ENCODE measurements at places on chromosomes 1 and 21.

GRCh38 chr1:228323401-228323800, 83.2 kb downstream of the TRIM11 start:
- DNase-seq, result no peak

DNA sequence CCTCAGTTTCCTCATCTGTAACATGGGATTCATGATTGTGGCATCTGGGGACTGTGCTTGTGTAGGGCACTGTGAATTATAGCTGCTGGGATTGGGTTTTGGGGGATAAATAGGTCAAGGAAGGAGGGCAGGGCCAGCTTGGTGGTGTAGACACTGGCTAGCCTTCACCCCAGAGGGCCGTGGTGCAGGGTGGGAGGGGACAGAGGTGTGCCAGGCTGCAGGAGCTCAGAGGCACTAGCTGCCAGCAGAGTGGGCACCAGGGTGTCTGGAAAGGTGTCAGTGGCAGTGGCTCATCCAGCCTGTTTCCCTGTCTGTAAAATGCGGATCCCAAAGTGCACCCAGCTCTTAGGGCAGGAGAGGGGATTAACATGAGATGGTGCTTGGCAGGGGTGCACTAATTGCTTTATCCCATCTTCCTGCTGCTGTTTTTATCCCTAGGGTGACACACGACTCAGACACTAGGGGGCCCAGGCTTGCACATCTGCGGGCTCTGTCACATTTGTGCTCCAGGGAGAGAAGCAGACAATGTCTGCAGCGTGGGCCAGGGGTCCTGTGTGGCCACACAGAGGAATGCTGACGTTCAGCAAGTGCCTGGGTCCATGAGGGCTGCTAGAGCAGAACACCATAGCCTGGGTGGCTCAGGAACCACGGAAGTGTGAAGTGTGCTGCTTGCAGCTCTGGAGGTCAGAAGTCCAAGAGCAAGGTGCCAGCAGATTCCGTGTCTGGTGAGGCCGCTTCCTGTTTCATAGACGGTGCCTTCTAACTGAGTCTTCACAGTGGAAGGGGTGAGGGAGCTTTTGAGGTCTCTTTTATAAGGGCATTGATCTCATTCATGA, 19.3 kb downstream of the OBSCN start:
- no peak for DNase-seq

- no peak for DNase-seq
Measured at GRCh38 chr1:152752225-152752624, 5.6 kb upstream of the KPRP start.

DNA sequence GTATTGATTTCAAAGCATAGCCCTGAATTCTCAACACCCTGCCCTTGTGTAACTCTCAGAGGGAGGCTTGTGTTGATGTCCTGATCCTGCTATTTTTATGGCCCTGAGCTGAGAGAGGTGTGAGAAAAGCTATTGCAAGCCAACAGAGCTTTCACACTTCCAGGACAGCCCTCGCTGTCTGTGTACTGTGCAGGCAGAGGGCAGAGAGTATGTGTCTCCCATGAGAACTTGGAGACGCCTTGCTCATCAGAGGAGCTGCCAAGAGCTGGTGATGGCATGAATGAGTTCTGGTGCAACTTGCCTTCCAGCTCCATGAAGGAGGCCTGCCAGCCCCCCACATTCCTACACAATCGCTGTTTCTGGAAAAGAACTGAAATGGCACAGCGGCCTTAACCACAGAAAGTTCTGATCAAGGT, 144.1 kb upstream of the AJAP1 start:
- no peak for DNase-seq

DNA sequence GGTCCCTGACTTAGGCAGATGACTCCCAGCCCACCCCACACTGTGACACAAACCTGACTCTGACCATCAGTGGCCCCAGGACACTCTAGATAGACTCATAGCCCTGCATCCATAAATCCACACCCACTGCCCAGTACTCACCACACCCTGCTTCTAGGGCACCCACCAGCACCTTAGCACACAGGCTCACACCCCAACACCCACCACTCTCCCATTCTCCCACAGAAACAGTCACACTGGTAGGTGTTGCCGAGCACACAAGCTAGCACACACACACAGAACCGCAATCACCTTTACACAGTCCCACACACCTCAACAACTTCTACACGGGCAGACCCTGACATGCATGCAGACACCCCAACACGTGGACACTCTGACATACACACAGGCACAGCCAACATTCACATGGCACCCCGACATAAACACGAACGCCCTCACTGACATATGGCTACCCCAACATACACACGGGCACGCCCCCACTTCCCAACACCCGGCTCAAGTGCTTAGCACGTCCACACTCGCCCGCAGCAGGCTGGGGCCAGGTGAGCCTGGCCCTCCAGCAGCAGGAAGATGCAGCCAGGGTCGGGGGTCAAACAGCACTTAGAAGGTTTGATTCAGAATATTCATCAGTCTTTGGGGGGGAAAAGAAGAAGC, 105.5 kb upstream of the TARDBP start:
- no peak for DNase-seq

- no peak for DNase-seq
Measured at GRCh38 chr1:161915051-161915503, 108.6 kb downstream of the OLFML2B start.

GRCh38 chr1:176479971-176480370, 17.0 kb downstream of the PAPPA2 start:
- DNase-seq, result no peak

DNA sequence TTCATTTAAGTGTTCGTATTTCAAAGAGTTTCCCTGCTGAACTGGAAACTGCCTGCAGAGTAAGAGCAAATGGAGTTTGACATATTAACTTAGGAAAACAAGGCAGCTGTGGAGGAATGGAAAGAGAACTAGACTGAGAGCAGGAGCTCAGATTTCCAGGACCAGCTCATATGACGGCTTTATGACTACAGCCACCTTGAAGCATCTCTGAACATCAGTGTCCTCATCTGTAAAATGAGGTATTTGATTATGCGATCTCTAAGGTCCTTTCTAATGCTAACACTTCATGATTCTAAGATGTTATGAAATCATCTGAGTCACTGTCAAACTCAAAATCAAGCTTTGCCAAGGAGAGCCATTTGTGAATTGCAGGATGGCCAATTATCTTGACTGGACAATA, 112.3 kb downstream of the PRRX1 start:
- DNase-seq, result no peak

- no peak for DNase-seq
Measured at GRCh38 chr1:111630567-111630966, 11.0 kb downstream of the RAP1A start.

- DNase-seq, result no peak
Measured at GRCh38 chr21:31897311-31897710, 24.5 kb downstream of the HUNK start.

- no peak for DNase-seq
Measured at GRCh38 chr1:195376190-195376589, 1232.0 kb downstream of the KCNT2 start.

GRCh38 chr1:183946320-183946613, 91.3 kb downstream of the COLGALT2 start:
- DNase-seq, result no peak

- no peak for DNase-seq
Measured at GRCh38 chr1:201767339-201767738, 61.6 kb upstream of the IPO9 start.

- peak; percentile 11 for DNase-seq
Measured at GRCh38 chr1:203797948-203798655, 2.7 kb downstream of the ZBED6 start.

GRCh38 chr1:11792106-11792505, 13.7 kb downstream of the MTHFR start:
- DNase-seq, result no peak

DNA sequence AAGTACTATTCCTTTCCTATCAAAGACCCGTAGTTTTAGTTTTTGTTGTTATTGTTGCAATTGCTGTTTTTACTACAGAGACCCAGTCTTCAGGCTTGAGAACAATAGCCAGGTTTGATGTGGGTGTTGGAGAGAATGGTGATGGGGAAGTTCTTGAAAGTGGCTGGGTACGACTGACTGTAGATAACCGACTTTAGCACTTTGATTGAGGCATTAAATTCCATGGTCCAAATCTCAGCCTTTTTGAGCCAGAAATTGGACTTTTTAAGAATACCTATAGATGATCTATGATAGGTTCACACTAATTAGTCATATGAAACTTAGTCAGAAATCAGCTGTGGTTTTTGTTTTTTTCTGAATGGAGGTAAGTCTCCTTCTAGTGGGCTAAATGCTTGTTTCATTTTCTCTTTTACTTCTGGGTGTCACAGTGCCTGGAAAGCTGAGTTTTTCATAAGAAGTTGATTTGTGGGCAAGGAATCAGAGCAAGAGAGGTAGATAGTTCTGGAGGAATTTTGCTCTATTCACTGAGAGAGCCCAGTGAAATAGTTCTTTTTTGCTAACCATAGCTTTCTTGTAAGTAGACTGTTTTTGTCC, 2.8 kb downstream of the PPIH start:
- DNase-seq, result no peak

DNA sequence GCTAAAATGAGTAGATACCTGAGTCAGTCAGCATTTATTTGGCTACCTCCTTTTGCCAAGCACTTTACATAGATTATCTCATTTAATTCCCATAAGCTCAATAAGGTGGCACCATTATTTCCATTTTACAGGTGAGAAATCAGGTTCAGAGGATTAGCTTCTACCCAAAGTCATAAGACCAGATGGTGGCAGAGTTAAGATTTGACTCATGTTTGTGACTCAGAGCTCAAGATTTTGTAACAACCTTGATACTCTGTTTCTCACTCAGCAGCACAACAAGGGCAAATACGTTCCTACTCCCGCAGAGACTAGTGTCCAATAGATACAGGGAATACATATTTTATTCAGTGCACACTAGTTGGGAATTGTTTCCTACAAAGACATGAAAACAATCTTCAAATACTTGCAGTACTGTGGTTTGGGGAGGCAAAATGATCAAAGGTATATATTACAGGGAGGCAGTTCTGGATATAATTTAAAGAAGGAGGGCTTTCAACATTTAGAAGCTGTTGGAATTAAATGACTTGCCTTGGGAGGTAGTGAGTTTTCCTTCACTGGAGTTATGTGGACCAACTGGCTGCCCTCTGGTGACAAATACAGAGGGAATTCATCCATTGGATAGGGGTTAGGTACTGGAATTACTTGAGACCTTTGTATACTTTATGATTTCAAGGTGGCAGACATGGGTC, 3.6 kb downstream of the LEPR start:
- no peak for DNase-seq

GRCh38 chr1:209590405-209590804, 6.9 kb downstream of the CAMK1G start:
- DNase-seq, result no peak

DNA sequence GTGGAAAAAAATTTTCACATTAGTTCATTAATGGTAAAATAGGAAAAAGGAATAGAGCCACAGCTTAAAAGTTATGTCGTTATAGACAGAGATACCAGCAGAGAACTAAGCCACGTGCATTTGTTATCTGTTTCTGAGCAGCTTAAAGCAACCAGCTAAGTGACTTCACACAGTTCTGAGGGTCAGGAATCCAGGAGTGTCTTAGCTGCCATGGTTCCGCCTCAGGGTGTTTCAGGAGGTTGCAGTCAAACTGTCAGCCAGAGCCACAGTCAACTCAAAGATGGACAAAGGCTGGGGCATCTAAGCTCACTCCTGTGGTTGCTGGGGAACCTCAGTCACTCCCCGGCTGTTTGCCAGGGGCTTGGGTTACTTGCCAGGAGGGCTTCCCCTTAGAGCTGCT, 515.8 kb downstream of the SMYD3 start:
- DNase-seq, result no peak

DNA sequence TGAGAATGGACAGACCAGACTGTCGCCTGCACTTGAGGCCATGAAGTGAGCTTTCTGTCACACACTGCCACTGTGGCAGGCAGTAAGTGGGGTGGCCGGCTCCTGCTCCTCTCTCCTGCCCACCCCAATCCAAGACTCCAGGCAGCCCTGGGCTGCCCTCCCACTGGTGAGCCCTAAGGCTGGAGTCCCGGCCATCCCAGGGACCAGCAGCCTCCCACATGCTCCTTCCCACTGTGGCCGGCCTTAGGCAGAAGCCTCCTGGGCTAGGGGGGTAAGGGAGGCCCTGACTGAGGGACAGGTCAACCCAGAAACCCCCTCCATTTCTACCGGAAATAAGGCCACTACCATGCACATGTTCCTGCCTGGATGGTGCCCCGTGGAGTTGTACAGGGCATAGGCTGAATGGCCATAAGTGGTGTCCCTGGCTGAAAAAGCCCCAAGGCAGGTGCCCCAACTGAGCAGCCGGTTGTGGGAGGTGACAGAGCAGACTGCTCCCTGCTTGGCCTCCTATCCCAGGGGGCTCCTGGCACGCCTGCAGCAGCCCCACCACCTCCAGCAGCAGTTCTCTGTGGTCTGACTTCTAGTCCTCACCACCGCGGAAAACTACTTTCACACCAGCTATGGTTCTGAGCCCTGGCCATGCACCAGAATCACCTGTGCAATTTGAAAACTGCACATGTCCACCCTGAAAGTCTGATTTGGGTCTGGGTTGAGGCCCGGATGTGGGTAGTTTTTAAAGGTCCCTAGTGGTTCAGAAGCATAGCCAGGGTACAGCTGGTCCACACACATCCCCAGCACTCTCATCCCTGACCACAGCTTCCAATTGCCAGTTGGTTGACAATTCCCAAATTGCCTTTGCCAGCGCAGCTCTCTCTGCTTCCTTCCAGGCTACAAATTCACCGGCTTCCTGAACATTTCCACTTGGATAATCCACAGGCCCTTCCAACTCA, 1.6 kb upstream of the ARTN start:
- DNase-seq, result no peak

DNA sequence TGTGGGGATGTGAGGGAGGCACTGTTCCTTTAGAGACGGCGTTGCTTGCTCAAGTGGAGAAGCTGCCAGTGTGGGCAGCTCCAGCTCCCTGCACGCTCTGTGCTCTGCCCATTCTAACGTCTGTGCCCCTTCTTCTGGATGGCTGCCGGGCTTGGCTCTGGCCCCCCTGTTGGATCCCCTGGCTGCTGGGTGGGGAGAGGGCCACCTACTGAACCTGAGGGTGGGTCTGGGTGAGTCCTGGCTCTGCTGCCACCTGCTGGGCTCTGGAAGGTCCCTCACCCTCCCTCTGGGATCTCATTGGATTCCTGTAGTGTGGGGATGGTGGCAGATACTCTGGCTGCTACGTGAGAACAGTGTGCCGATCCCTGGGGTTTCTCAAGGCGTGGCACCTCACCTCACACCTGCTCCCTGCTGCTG, 5.0 kb downstream of the PFKL start:
- DNase-seq, result no peak

GRCh38 chr1:206899717-206900116, 2.5 kb downstream of the IL24 start:
- no peak for DNase-seq

DNA sequence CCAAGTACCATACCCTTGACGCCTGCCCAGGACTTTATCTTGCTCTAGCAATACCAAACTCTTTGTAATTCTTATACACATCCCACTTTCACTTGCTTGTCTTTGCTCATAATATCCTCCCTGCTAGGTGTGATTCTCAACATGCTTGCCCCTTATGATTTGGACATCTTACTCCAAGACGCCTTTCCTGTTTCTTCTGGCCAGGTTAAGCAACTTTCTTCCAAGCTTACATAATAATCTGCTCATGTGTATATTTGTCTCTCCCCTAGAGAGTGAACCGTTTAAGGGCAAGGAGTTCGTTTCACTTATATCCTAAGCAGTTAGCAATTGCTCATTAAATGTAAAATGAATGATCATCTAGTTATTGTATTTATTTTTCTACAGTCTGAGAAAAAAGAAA, 21.8 kb downstream of the CRYZL1 start:
- DNase-seq, result no peak

Data from NCI-H2081 (cell line).